ENCODE measurements at places on chromosomes 6 and 20.

DNA sequence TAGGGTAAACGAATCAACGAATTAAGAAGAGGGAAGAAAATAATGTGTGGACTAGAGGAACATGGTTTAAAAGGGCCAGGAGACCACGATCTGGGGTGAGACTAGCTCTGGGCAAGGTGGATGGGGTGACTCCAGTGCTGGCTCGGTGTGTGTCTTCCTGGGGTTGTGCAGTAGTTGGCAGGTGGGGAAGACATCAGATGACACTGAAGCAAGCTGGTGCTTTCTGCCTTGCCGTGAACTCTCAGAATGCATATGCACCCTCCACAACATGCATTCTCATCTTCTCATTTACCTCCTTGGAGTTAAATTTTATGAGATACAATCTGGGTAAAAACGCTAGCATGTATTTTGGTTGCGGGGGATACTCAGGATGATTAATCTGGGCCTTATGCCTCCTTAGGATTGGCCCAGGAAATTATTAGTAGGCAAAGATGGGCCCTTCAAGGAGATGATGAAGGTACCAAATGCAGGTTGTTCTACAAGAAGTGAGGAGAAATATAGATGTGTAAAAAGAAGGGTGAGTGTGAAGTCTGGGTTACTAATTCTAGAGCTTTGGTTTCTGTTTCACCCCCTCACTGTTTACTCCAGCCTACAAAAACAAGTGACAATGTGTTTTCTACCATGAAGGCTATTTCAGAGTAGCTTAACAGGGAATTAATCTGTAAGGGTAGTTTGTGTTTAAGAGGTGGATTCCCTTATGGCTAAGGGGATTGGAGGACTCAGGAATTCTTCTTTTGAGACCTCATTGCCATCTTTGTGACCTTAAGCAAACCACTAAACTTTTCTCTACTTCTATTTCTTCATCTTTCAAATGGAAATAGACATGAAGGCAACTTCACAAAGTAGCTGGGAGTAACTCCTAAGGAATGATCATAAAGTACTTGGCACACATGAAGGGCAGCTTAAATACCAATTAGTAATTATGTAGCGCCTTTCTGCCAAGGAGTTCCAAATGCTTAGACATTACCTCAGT lies 71.0 kb upstream of the SUPT3H start:
- DNase-seq = no peak

DNA sequence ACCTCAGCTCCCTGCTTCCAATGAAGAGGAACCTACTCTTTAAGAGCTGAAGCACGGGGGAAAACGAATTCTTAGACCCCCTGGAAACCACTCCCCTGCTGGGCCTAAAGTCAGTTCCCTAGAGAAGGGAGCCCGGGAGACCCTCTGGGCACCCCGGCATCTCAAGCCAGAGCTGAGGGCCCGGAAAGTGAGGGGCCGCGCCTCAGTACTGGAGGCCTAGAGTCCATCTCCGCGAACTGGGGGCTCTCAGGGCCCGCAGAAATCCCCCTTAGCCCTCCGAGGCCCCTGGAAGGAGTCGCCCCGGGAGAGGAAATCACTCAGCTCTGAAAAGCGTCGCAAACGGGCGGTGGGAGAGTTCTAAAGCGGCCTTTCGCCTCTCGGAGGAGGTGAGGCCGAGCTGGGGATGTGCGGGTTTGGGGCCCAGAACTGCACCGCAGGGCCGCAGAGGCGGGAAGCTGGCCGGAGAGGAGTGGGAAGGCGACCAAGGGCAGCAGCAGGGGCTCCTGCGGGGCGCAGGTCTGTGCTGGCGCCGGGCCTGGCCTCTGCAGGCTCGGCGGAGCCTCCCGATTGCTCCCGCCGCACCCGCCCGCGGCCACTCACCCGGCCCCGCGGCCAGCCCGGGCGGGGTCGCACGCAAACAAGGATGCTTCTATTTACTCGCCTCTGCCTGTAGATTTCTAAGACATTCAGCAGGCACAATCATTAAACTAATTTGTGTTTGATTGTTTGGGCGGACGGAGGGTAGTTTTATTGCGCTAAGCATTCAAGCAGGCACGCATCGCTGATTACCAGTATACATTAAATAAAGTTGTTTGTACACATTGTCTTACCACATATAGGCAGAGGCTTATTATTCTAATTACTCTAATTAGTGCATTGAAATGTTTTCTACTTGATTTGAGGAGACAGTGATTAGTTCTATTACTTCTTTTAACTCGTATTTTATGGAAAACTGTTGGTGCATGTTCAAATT lies 9.2 kb downstream of the POU3F2 start:
- no peak for DNase-seq

DNA sequence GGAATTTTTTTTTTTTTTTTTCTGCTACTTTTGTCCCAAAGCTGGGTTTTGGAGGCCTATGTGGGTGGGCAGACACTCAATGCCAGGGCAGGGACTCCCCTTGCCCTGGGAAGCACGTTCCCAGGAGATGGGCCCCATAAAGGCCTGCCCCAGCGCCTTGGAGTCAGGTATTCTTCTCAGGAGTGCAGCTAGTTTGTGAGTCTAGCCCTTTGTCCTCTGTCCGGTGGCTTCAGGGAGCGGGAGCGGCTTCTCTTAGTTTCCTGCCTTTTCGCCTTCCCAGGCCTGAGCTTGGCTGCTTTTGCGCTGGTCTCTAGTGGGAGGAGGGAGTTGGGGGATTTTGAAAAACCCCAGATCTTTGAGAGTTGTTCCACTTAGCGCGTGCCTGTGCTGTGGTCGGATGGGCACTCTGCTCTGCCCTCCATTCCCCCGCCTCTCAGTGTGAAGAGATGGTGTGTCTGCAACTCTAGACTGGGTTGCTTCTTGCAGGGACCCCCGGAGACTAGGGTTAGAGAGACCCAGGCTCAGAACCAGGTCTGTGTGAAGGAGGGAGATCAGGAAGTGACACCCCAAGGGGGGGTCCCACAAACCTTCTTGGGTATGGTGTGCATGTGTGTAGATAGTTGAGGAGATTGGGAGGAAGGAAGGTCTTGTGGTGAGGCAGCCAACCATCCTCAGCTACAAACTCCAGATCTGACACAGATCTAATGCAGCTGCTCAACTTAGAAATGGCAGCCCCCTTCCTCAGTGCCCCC lies 1.3 kb downstream of the PLCG1 start:
- DNase-seq = no peak

DNA sequence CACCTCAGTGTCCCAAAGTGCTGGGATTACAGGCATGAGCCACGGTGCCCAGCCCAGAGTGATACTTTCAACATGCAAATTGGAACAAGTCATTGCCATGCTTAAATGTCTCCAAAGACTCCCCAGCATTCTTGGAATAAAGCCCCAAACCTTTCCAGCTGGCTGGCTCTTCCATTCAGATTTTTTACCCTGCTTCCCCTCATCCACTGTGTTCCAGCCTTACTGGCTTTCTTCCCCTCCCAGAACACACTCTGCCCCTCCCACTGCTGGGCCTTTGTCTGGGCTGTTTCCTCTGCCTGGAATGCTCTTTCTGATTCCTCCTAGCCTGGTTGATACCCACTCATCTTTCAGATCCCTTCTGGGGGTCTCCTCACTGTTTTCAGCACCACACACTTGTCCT lies 40.1 kb upstream of the NNAT start:
- no peak for DNase-seq

GRCh38 chr6:31701666-31702404 lies 1.3 kb downstream of the ABHD16A start:
- DNase-seq = no peak

- DNase-seq = no peak
Observed at GRCh38 chr6:93821953-93822352, 402.6 kb upstream of the EPHA7 start.

DNA sequence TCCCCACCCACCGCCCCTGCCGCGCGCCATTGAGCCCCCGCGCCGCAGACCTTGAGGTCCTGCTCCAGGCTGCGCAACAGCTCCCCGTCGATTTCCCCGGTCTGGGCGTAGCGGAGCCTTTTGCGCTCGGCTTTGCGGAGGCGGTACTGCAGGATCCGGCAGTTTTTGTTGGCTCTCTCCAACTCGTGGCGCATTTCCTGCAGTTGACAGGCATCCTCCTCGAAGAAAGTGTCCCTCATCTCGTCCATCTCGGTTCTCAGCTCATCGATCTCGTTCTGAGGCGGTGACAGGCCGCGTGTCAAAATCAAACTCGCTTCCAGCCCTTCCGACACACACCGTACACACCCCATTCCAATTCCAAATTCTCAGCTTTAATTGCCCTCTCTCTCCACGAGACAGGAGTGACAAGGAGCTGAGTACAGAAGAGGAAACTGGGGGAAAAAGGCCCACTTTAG lies 4.3 kb downstream of the MTCL3 start:
- peak; percentile 44 for DNase-seq

- DNase-seq = no peak
Observed at GRCh38 chr6:2885967-2886735, 17.0 kb downstream of the SERPINB9 start.
